ENCODE measurements at places on chromosomes 12 and 14. TPM values are rescaled to one million over a fixed set of nuclear protein-coding genes. Genes with fewer than 3 reads are reported as not detected.
A peak's percentile ranks its signal among the peaks of the same experiment; 100 is the strongest.

GRCh38 chr14:66624336-66624937 is 116.5 kb downstream of the GPHN start:
- H3K27me3 ChIP-seq: no peaks in the 10 kb centered on the region
- H3K36me3 ChIP-seq: no peaks in the 10 kb centered on the region
- no peak overlapping the region for H3K4me3 ChIP-seq
- H3K27ac ChIP-seq: no peak overlapping the region
- no peaks in the 10 kb centered on the region for H3K4me1 ChIP-seq
- DNase-seq: peak; percentile 77

DNA sequence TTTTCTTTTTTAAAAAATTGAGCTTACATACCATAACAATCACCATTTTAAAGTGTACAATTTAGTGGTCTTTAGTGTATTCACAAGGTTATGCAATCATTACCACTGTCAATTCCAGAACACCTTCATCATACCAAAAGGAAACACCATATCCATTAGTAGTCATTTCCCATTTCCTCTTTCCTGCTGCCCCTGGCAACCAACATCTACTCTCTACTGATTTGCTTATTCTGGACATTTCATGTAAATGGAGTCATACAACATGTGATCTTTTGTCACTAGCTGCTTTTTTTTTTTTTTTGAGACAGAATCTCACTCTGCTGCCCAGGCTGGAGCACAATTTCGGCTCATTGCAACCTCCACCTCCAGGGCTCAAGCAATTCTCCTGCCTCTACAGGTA is 66.8 kb upstream of the CFL2 start:
- 0 out of 2 replicates have a peak overlapping the region, but pooled peaks have one; percentile 14 for H3K4me3 ChIP-seq
- H3K36me3 ChIP-seq: peaks cover 38% of the 10 kb centered on the region
- peak overlapping the region; percentile 85 for H3K27ac ChIP-seq
- no peaks in the 10 kb centered on the region for H3K27me3 ChIP-seq
- H3K4me1 ChIP-seq: peaks cover 19% of the 10 kb centered on the region

GRCh38 chr12:122982477-122982815 is 2.0 kb downstream of the ARL6IP4 start:
- no peaks in the 10 kb centered on the region for H3K36me3 ChIP-seq
- no peak for DNase-seq
- H3K27me3 ChIP-seq: no peaks in the 10 kb centered on the region
- no peak overlapping the region for H3K27ac ChIP-seq
- H3K4me3 ChIP-seq: peak overlapping the region; percentile 95
- H3K4me1 ChIP-seq: peaks cover 11% of the 10 kb centered on the region

LUM gene
- 556 TPM for total RNA-seq

DNA sequence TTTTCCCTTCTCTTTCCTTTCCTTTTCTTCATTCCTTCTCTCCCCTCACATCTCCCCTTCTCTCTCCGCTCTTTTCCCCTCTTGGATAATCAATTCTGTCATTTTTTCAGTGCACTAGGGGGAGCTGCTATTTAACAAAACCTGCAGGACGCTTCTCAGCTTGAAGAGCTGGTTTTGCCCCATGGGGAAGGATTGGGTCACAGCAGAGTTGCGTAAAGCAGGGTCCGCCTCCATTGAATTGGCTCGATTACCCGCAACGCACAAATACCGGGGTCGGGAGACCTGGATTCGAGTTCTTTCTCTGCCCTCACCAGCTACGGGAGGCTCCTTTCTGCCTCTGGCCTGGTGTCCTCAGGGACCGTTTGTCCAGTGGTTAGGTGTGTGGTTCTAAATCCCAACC is 42.1 kb upstream of the CHGA start:
- peak; percentile 52 for DNase-seq
- H3K36me3 ChIP-seq: no peaks in the 10 kb centered on the region
- peaks cover 78% of the 10 kb centered on the region for H3K27me3 ChIP-seq
- no peak overlapping the region for H3K27ac ChIP-seq

GRCh38 chr12:19462406-19462805 is 23.1 kb downstream of the AEBP2 start:
- no peaks in the 10 kb centered on the region for H3K4me1 ChIP-seq
- no peak overlapping the region for H3K4me3 ChIP-seq
- DNase-seq: no peak

DNA sequence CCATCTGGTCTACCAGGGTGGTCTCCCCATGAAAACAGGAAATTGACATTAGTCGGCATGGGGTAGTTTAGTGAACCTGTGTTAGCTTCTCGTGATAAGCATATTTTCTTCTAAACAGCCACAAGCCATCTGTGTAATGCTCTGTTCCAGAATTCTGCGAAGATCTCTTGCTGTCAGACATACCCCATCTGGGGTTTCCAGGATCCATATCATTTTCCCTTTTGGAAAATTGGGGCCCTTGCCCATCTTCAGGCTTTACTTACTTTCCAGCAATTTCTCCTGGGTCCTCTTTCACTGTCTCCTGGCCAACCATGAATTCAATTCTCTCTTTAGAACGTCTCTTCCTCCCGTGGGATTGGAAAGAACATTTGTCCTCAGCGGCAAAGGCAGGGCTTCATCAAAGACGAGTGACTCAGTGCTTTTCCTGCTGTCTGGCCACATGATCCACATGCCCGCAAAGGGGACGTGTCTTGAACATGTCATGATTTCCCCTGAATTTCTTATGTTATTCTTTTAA is 21.4 kb upstream of the NCOR2 start:
- no peak overlapping the region for H3K4me3 ChIP-seq
- no peaks in the 10 kb centered on the region for H3K27me3 ChIP-seq
- DNase-seq: peak; percentile 92
- no peaks in the 10 kb centered on the region for H3K36me3 ChIP-seq

DNA sequence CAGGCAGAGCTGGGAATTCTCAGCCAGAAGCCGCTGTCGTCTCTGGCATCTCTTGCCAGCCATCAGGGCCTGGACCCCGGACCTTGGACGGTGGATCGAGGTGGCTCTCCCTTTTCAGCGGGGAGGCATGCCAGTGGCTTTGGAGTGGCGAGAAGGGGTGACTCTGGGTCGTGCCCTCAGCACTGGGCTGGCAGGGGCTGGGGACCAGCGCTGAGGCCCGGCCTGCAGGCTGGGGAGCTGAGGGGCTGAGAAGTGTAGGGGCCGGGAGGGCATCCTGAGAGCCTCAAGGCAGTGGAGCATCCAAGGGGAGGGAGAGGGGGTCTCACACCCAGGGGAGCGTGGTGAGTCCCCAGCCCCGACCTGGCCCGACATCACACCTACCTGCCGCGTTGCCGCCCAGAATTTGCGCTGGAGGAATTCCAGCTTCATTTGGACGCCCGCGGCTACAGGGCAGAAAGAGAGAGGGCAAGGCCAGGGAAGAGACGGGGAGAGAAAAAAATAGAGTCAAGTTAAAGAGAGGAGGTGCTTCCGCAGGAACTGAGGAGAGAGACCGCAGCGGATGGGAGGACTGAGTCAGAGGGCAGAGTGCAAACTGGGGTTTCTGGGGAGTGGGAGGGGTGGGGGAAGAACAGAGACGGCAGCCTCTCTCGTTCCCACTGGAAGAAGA is 9.0 kb upstream of the LRTM2 start:
- peaks cover 1% of the 10 kb centered on the region for H3K4me1 ChIP-seq
- H3K36me3 ChIP-seq: no peaks in the 10 kb centered on the region
- DNase-seq: no peak

ATG14 gene
- 14.7 TPM for total RNA-seq

DNA sequence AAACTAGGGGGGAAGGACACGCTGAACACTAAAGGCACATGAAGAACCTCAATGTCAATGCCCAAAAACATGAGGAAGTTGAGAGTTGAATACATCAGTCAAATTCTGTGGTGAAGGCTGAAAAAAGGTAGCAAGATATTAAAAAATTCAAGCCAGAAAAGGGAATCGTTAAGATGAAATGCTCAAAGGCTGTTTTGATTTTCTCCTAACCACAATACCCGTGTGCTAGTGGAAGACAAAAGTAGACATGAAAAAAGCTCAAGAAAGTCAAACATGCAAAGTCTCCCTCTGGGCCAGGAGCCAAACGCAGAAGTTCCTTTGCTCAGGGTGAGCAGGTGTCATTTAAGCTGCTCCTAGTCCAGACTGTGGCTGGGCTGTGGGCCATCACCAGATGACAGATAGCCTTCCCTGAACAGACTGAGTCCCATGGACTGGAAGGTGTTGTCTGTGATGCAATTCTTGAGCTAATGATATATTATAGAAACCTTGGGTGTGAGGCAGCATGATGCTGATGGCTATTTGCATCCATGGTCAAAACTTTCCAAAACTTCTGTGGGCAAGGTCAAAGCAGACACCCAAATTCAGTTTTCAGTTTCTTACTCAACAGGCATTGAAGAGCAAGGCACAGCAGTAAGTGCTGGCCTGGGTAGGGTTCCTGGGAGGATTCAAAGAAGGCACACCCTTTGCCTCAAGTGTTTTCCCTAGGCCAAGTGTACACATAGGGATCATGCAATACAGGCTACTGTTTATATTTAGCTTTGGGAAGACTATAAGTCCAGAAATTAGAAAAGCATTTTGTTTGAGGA is 81.6 kb downstream of the MYRFL start:
- no peaks in the 10 kb centered on the region for H3K27me3 ChIP-seq
- no peak for DNase-seq
- H3K4me1 ChIP-seq: peaks cover 19% of the 10 kb centered on the region
- no peak overlapping the region for H3K4me3 ChIP-seq
- H3K36me3 ChIP-seq: no peaks in the 10 kb centered on the region
- H3K27ac ChIP-seq: no peak overlapping the region

GPX2 gene
- not detected for total RNA-seq

DNA sequence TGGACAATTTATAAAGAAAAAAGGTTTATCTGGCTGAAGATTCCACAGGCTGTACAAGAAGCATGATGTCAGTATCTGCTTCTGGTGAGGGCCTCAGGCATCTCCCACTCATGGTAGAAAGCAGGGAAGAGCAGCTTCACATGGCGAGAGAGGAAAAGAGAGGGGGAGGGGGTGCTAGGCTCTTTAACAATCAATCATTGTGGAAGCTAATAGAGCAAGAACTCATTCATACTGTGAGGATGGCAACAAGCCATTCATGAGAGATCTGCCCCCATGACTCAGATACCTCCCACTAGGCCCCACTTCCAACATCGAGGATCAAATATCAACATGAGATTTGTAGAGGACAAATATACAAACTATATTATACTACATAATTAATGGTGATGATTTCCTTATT is 361.9 kb upstream of the FAR2 start:
- DNase-seq: no peak
- H3K4me3 ChIP-seq: no peak overlapping the region
- H3K36me3 ChIP-seq: no peaks in the 10 kb centered on the region
- no peak overlapping the region for H3K27ac ChIP-seq
- no peaks in the 10 kb centered on the region for H3K27me3 ChIP-seq

MDM1 gene
- total RNA-seq: 7.3 TPM

- DNase-seq: no peak
- H3K36me3 ChIP-seq: no peaks in the 10 kb centered on the region
- no peak overlapping the region for H3K4me3 ChIP-seq
- H3K27ac ChIP-seq: no peak overlapping the region
- H3K27me3 ChIP-seq: 0 out of 2 replicates have a peak, but pooled peaks cover 5% of the 10 kb centered on the region
Measured at GRCh38 chr12:26871985-26872384, 39.0 kb upstream of the ITPR2 start.

- no peak overlapping the region for H3K27ac ChIP-seq
- H3K36me3 ChIP-seq: no peaks in the 10 kb centered on the region
- H3K27me3 ChIP-seq: no peaks in the 10 kb centered on the region
- H3K4me1 ChIP-seq: no peaks in the 10 kb centered on the region
- H3K4me3 ChIP-seq: no peak overlapping the region
- DNase-seq: peak; percentile 47
Measured at GRCh38 chr12:92028441-92028709, 117.3 kb downstream of the BTG1 start.

- peaks cover 25% of the 10 kb centered on the region for H3K27me3 ChIP-seq
- DNase-seq: peak; percentile 38
- no peak overlapping the region for H3K27ac ChIP-seq
- H3K36me3 ChIP-seq: no peaks in the 10 kb centered on the region
Measured at GRCh38 chr12:52391618-52392002, 6.2 kb upstream of the KRT84 start.

- peak; percentile 73 for DNase-seq
- H3K4me1 ChIP-seq: peaks cover 14% of the 10 kb centered on the region
- no peak overlapping the region for H3K4me3 ChIP-seq
Measured at GRCh38 chr12:70427611-70428010, 61.5 kb downstream of the KCNMB4 start.

GRCh38 chr14:90053044-90053443 is 8.8 kb upstream of the KCNK13 start:
- peak overlapping the region; percentile 18 for H3K27ac ChIP-seq
- no peaks in the 10 kb centered on the region for H3K36me3 ChIP-seq
- H3K4me3 ChIP-seq: no peak overlapping the region
- H3K27me3 ChIP-seq: peaks cover 20% of the 10 kb centered on the region

DNA sequence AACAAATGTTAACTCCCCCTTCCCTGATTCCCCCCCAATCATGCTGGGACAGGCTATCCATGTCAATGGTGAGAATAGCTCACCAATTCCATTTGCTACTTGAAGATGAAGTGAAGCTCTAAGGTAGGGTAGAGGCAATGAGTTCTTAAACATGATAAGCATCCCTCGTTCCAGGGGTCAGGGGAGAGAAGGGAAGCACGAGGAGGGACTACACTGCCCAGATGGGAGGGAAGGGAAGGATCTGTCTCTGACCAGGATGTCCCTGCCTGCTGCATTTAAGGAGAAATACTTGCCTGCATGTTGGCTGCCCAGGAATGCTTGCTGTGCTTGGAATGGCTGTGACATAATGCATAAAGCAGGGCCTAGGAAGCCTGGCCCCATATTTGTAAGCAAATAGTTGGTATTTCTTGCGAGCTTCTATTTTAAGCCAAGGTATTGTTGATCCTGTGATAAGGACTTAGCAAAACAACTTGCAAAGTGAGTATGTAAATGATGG is 155.1 kb downstream of the CEP83 start:
- peak; percentile 50 for DNase-seq
- H3K27me3 ChIP-seq: no peaks in the 10 kb centered on the region
- no peak overlapping the region for H3K27ac ChIP-seq
- peaks cover 10% of the 10 kb centered on the region for H3K36me3 ChIP-seq
- H3K4me3 ChIP-seq: no peak overlapping the region

- H3K4me1 ChIP-seq: no peaks in the 10 kb centered on the region
- no peak for DNase-seq
- no peaks in the 10 kb centered on the region for H3K27me3 ChIP-seq
- H3K36me3 ChIP-seq: no peaks in the 10 kb centered on the region
Measured at GRCh38 chr12:91061091-91061490, 3.3 kb upstream of the KERA start.

MYF6 gene
- not detected for total RNA-seq

CATSPERB gene
- 0.11 TPM for total RNA-seq

- H3K4me1 ChIP-seq: peaks cover 9% of the 10 kb centered on the region
- DNase-seq: peak; percentile 48
- H3K36me3 ChIP-seq: no peaks in the 10 kb centered on the region
- no peak overlapping the region for H3K27ac ChIP-seq
- H3K27me3 ChIP-seq: no peaks in the 10 kb centered on the region
- H3K4me3 ChIP-seq: no peak overlapping the region
Measured at GRCh38 chr12:3101309-3102024, 24.3 kb downstream of the TSPAN9 start.

TMEM117 gene
- 19.1 TPM for total RNA-seq

- peak; percentile 35 for DNase-seq
- H3K4me1 ChIP-seq: no peaks in the 10 kb centered on the region
- H3K27ac ChIP-seq: no peak overlapping the region
- no peak overlapping the region for H3K4me3 ChIP-seq
Measured at GRCh38 chr12:108099073-108099472, 30.0 kb upstream of the WSCD2 start.

GRCh38 chr12:91695964-91696363 is 449.7 kb downstream of the BTG1 start:
- H3K36me3 ChIP-seq: no peaks in the 10 kb centered on the region
- H3K27ac ChIP-seq: no peak overlapping the region
- no peak for DNase-seq
- H3K27me3 ChIP-seq: no peaks in the 10 kb centered on the region
- no peak overlapping the region for H3K4me3 ChIP-seq
- H3K4me1 ChIP-seq: no peaks in the 10 kb centered on the region

GRCh38 chr12:109124878-109125648 is 8.7 kb downstream of the ACACB start:
- DNase-seq: no peak
- H3K27ac ChIP-seq: no peak overlapping the region
- no peaks in the 10 kb centered on the region for H3K4me1 ChIP-seq
- H3K4me3 ChIP-seq: no peak overlapping the region
- no peaks in the 10 kb centered on the region for H3K27me3 ChIP-seq
- H3K36me3 ChIP-seq: no peaks in the 10 kb centered on the region

Measured in GM23248 (cell line).